ENCODE measurements at places on chromosomes 3 and 15. TPM values are rescaled to one million over a fixed set of nuclear protein-coding genes. Genes with fewer than 3 reads are reported as not detected.
A peak's percentile ranks its signal among the peaks of the same experiment; 100 is the strongest.

DNA sequence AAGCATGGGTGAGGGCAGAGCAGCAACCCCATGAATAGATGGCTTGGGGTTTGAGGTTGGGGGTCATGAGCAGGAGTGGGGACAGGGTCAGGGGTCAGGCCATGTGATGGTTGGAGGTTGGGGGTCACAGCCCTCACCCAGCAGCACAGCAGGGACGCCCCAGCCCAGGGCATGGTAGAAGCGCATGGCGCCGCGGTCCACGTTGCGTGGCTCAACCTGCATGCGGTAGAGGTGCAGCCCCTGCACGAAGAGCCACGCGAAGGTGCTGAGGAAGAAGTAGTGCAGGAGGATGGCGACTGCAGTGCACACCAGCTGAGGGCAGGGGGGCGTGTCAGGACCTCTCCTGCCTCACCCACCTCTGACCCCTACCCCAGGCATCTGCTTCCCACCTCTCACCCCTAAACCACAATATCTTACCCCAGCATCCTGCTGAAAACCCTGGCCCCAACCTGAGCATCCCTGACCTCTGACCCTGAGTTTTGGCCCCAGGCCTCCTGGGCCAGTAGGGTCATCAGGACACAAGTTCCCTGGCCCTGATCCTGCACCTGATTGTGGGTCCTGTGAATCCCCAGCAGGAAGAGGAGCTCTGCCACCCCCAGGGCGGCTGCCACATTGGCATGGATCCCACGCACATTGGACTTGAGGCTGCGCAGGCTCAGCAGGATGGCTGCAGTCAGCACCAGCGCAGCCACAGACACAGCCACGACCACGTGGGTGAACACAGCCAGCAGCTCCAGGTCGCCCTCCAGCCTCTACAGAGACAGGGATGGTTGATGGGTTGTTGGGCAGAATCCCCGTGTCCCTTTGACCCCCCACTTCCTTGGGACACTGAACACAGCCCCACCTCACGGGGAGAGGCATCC, 9.9 kb upstream of the SLC26A6 start:
- no peak for DNase-seq

DNA sequence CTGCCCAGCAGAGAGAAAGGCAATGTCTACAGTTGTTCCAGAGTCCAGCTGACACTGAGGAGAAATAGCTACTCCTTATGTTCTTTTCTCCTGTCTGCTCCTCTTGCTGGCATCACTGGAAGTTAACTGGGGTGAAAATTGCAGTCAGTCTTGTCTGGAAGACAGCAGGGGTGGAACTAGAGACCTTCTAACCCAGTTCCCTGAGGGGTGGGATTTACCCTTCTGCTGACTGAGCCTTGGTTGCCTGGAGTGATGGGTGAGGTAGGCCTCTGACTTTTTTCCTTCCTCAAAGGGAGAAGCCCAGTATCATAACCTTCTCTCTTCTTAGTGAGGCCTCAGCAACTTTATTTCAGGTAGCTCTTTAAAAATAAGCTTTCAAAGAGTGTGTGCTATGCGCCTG, 16.2 kb downstream of the ZNF609 start:
- DNase-seq = no peak

- DNase-seq = no peak
Measured at GRCh38 chr15:70556151-70556741, 207.1 kb downstream of the UACA start.

DNA sequence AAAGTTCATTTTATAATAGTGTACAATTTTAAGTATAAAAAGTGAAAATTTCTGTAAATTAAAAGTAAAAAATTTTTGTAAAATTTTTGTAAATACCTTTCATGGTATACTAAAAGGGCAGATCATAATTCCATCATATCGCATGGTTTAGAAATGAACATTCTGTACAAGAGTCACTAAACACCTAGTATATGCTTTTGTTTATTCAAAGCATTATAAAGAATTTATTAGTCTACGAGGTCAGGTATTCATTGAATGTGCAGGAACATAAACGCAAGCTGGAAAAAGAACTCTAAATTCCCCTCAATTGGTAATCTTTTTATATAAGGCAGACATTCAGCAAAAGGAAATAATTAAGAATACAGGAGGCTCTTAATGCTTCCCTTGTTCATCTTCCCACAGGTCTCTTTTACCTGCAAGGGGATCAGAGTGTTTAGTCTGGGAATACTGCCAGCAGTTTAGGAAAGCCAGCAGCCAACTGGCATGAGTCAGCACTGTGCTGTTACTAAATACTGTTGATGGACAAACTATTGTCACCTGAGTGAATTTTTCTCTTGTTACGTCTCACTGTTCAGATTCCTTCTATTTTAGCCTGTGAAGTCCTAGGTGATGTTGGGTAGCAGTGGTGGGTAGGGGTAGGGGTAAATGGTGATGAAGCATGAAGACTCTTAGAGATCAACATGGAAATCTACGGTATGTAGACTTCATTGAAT, 70.1 kb downstream of the UQCC5 start:
- no peak for DNase-seq

DNA sequence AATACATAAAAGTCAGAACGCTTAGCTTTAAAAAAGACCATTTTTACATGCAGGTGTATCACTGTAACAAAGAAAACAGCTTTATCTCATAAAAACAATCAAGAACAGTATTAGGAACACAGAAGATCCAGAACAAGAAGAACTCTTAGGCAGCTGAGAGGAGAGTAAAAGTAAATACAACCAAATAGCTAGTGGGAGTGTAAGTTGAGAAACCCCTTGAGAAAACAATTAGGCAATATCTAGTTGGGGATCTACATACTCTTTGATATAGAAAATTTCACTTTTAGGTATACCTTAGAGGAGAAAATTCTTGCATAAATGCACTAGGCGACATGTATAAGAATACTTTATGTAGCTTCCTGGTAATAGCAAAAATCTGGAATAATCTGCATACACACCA, 7.5 kb downstream of the TMF1 start:
- DNase-seq = no peak

- no peak for DNase-seq
Measured at GRCh38 chr15:43469867-43470266, 23.1 kb downstream of the TP53BP1 start.

- DNase-seq = no peak
Measured at GRCh38 chr3:189404797-189405484, 226.2 kb upstream of the TP63 start.

GRCh38 chr3:133394561-133395311, 5.1 kb upstream of the BFSP2 start:
- no peak for DNase-seq

DNA sequence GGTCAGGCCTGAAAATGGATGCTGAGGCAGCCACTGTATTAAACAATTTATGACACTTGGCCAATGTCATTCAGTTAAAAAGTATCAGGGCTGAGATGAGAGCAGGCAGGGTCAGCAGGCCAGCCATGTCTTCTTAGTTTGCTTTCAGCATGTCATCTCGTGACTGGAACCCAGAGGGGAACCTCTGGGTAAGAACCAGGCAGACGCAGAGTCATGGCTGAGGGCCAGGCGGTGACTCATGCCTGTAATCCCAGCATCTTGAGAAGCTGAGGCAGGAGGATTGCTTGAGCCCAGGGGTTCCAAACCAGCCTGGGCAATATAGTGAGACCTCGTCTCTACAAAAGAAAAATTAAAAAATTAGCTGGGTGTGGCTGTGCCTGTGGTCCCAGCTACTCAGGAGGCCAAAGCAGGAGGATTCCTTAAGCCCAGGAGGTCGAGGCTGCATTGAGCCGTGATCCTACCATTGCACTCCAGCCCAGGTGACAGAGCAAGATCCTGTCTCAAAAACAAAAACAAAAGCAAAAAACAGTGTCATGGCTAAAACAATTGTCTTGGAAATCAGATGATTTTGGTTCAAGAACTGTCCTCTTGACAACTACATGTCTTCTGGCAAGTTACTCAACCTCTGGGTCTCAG, 11.7 kb downstream of the BCL2L10 start:
- peak; percentile 54 for DNase-seq

- DNase-seq = no peak
Measured at GRCh38 chr3:123693584-123694190, 108.8 kb upstream of the HACD2 start.

- no peak for DNase-seq
Measured at GRCh38 chr3:129621626-129622225, 15.2 kb upstream of the PLXND1 start.

- DNase-seq = no peak
Measured at GRCh38 chr3:63032881-63033280, 157.7 kb upstream of the CADPS start.

DNA sequence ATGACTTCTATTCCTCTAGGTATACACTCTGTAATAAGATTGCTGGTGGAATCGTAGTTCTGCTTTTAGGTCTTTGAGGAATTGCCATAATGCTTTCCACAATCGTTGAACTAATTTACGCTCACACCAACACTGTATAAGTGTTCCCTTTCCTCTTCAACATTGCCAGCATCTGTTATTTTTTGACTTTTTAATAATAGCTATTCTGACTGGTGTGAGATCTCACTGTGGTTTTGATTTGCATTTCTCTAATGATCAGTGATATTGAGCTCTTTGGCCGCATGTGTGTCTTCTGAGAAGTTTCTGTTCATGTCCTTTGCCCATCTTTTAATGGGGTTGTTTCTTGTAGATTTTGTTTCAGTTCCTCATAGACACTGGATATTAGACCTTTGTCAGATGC, 12.8 kb downstream of the NXPE3 start:
- no peak for DNase-seq

DNA sequence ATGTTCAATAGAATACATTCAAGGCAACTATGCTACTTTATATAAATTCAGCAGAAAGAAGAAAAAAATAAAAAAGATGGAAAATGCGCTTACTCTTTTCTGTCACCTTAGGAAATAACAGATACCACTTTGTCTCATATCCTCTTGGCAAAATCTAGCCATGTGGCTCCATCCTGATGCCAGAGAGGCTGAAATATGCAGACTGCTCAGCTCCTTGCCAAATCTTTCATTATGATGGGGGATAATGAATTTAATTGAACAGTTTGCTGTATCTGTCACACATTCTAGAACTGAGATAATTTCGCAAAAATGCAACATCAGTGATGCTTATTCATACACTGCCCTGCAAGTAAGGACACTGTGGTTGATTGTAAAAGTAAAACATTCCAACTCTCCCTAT, 1081.5 kb downstream of the PLOD2 start:
- DNase-seq = no peak

- DNase-seq = no peak
Measured at GRCh38 chr3:185405664-185406063, 42.7 kb downstream of the MAP3K13 start.

DNA sequence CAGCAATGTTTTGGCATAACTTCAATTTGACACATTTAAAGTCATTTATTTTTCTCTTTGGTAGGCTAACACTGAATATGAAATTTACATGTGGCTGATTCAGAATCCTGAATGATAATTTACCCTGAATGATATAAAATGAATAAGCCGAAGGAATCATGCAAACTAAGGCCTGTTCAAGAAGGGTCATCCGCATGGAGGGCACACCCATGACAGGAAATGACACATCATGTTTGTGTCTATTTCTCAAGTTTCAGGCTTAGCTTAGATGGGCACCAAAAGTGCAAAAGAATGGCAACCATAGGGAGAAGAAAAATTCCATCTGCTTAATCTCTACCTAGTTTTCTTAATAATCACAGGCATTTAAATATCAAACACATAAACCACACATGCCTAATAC, 141.5 kb downstream of the DUT start:
- no peak for DNase-seq

MNS1 gene
- polyA plus RNA-seq = 3.2 TPM

DUOXA2 gene
- polyA plus RNA-seq = 0.98 TPM

GATA2 gene
- 31.4 TPM for polyA plus RNA-seq

RHOV gene
- polyA plus RNA-seq = 5.3 TPM

NRG4 gene
- polyA plus RNA-seq = 1.3 TPM

Measured in lung (tissue), 17 donors.